ENCODE measurements at places on chromosomes 2 and 18.

DNA sequence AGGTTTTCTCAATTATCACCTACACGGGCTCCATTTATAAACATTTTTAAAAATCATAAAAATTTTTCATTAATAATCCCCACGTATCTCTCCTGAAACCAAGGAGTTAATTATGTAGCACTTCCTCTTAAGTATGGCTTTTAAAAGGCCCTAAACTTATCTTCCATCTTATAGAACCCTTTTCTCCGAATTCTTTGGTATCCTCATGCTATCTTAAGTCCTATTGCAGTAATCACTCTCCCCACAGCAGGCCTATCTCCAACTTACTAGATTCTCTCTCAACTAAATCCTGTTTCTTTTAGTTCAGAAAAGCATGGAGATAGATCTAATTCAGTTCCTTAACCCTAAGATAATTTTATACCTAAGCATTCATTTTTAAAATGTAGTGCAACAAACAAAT lies 26.2 kb downstream of the RPRD1A start:
- no peak for DNase-seq

DNA sequence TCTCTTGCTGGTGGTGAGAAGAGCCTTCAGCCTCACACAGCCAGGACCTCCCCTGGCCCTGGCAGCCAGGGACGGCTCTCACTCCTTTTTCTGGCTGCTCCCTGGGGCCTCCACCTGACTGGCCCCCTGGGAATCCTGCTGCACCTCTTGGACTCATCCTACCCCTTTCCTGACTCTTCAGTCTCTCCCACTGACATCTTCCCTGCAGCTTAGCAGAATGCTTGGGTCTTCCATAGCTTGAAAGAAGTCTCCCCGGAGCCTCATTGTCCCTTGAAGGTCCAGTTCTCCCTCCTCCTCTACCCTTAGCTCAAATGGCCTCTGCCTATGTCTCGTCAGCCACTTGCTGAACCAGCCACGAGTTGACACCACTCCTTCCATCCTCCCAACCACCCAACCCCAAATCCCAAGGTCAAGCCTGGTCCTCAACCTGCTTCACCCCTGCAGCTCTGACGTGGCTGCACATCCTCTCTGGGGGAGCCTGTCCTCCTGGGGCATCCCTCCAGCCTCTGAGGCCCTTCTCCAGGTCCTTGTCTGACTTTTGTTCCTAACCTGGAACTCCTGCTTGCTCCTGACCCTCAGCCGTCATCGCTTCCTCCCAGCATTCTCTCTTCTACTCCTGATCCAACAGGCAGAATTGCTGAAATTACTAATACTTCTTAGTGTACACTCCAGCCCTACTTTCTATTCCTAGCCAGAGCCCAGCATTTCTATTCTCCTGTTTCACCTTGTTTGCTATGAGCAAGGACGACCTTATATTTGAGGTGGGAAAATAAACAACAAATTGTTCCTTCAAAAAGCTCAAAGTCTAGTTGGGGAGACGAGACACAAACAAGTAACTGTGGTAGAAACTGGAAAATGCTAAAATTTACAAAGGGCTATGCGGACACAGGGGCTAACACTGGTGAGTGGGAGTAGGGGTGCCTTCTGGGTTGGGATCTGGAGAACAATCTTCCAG lies 68.7 kb upstream of the MGAT4A start:
- no peak for DNase-seq

GRCh38 chr2:217852555-217853211 lies 150.1 kb downstream of the TNS1 start:
- no peak for DNase-seq

- no peak for DNase-seq
Observed at GRCh38 chr2:221529177-221529942, 42.7 kb downstream of the EPHA4 start.

DNA sequence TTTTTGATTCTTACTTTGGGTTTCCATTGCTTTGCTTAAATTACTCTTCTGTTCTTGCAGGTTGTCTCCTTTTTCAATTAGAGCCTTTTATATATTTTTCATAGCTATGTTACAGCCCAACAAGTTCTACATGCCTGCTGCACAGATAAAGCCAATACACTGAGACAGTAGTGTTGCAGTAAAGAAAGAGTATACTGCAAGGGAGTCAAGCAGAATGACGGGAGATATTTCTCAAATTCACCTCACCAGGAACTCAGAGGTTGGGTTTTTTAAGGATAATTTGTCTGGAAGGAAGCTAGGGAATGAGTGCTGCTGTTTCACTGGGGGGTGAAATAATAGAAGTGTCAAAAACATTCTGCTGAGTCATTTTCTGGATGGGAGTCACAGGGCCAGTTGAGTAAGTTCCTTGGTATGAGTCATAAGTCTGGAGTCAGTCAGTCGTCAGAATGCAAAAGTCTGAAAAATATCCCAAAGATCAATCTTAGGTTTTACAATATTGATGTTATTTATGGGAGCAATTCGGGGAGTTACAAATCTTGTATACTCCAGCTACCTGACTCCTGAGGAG lies 193.0 kb upstream of the RGPD4 start:
- no peak for DNase-seq

DNA sequence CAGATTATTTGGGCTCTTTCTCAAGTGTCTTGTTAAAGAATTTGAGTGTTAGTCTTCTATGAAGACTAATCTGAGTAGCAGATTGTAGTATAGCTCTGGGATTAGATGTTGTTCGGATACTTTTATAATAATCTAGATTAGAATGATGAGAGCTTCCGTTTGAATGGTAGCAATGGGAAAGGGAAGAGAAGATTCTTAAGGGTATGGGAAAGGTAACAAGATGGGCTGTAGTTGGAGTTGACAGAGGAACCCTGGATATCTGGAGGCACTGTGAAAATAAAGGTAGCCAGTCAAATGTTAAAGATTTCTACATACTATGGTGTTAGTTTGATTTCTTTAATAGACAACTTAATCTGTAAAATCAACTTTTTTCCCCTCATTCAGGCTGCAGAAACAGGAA lies 4.7 kb downstream of the DDX1 start:
- no peak for DNase-seq

DNA sequence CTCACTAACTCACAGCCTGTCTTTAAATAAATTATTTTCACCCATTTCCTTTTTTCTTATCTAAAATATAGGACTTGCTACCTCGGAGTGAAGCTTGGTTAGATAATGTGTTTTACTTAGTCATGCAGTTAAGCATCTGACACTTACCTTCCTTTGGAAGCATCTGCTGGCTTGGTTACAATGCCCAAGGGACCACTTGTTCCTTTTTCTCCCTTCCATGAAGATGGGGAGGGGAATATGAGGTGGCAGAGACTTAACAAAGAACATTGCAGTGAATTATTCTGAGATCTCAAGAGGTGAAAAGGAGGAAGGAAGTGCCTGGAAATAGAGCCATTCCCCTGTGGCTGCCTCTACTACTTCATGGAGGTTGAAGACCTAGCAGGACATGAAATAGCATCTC lies 145.4 kb upstream of the FOSL2 start:
- DNase-seq, result no peak

GRCh38 chr18:45856531-45856930 lies 31.1 kb downstream of the SIGLEC15 start:
- DNase-seq, result no peak

DNA sequence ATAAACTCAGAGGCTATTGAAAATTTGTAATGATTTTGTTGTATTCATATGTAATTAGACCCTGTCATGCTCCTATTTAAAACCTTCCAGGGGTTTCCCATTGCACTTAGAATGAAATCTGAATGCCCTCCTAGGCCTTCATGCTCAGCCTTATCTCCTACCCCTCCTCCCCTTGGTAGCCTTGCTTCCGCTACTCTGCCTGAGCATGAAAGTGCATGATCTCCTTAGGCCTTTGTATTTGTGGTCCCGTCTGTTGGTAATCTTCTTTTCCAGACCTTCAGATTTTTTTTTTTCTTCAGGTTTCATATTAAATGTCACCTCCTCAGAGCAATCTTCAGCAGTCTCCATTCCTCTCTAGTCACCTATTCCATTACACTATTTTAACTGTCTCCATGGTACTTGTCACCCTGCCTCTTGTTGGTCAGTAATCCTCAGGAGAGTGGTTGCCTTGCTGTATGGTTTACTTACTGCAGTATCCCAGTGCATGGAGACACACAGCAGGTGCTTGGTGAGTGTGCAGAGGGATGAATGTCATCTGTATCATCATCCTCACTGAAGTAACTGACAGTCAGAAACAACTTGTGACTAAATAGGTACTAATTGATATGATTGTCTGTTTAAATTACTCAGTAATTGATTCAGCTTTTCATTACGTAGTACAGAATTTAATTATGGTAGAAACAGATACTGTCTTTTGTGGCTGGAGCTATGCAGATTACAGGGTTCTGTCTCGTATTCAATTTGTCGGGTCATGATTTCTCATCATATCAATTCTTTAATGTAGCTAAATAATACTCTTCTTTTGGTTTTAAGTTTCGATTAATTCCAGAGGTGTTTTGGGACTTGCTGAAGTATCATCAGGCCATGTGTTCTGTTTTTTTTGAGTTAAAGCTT lies 63.9 kb downstream of the PHLPP1 start:
- no peak for DNase-seq

DNA sequence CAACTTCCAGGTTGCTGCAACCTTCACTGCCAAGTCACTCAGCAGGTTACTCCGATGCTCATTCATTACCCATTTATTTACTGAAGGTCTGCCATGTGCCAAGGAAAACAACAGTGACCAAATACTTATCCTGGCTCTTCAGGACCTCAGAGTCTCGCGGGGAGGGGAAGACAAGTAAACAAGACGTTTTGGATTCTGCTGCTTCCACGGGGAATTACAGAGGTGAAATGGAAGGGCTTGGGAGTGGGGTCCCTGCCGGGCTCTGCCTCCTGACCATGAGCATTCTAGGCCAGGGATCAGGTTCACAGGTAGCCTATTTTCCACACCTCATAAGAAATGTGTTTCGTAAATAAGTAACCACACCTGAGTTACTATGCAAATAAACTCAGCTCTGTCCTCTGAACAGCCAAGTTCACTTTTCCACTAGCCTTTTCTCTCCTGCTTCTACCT lies 68.1 kb downstream of the CLHC1 start:
- peak; percentile 66 for DNase-seq

DNA sequence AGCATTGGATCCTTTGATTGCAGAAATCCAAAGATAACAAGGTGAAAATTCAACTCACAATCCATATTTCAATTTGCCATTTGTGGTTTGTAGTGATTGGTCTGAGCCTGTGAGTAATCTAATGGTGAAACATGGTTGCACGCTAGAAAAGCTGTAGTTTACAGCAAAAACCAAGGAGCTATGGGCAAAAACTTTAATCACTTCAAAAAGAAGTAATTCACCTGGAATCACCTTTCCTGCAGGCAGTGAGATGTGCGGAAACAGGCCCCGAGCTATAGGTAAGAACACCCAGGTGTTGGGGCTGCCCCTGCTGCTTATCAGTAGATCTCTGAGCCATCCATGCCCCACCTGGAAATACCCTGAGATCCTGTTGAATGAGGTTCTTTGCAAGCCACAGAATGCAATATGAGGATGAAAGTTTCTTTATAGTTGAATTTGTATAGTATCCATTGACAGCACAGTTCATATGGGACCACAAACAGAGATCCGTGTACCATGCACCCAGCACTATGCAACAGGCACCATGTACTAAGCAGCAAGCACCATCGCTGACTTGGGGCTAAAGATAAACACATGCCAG lies 208.2 kb downstream of the SPP2 start:
- DNase-seq, result no peak

GRCh38 chr18:58674863-58675472 lies 3.7 kb downstream of the MALT1 start:
- no peak for DNase-seq

GRCh38 chr2:120762341-120763061 lies 26.8 kb downstream of the GLI2 start:
- DNase-seq, result no peak

DNA sequence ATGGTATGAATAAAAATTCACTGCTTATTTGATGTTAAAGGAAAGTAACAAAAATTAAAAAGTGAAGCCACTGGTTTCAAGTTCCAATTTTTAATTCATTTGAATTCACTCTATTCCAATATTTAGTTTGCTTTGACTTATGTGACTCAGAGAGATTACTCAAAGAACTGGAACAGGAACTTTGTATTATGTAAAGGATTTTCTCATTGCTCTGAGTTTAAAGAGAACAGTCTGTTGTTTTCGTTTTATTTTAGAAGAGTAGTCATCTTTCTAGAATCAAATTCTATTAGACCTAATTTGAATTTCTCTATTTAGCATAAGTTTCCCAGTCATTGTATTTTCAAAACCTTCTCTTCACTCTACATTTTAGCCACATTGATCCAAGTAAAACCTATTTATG lies 300.1 kb upstream of the SLC8A1 start:
- no peak for DNase-seq

DNA sequence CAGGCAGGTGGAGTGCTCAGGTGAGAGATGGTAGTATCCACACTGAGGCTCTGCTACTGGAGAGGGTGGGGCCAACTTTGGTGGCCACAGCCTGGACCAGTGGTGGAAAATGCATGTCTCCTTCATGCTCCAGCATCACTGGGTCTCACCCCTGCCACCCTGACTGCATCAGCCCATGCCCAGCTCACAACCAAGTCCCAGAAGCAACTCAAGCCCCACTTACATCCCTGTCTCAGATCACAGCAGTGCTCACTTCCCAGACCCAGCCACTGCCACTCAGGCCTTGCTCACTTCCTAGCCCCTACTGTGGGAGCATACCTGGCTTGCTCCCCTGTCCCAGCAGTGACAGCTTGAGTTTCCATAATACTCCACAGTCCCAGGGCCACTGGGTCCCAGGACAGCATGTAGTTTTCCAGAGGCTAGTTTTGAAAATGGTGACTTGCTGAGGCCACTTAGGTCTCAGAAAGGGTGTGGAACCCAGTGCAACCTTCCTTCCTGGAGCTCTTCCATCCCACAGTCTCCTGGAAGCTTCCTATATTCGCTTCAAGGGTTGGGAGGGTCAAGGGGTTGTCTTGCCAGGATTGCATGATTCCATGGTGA lies 58.8 kb downstream of the GPC1 start:
- no peak for DNase-seq

DNA sequence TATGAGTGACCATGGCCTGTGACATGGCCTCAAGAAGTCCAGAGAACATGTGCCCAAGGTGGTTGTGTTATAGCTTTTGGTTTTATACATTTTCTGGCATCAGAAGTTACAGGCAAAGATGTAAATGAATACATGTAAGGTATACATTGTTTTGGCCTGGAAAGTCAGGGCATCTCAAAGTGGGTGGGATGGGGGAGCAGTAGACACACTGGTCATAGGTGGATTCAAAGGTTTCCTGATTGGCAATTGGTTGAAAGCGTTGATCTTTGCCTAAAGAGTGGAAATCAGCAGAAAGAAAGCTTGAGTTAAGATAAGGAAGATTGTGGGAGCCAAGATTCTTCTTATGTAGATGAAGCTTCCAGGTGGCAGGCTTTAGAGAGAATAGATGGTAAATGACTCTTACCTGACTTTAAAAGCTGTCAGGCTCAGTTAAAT lies 62.1 kb upstream of the DYNAP start:
- no peak for DNase-seq

Data from stomach (tissue), 19 donors.